Activated CD4-positive, CD25-positive, alpha-beta regulatory T cell treated with anti-CD3 and anti-CD28 coated beads, Interleukin-2, amount 50 U/mL, for 24 hours (primary cell): ENCODE measurements at places on chromosomes 6 and 20.

DNA sequence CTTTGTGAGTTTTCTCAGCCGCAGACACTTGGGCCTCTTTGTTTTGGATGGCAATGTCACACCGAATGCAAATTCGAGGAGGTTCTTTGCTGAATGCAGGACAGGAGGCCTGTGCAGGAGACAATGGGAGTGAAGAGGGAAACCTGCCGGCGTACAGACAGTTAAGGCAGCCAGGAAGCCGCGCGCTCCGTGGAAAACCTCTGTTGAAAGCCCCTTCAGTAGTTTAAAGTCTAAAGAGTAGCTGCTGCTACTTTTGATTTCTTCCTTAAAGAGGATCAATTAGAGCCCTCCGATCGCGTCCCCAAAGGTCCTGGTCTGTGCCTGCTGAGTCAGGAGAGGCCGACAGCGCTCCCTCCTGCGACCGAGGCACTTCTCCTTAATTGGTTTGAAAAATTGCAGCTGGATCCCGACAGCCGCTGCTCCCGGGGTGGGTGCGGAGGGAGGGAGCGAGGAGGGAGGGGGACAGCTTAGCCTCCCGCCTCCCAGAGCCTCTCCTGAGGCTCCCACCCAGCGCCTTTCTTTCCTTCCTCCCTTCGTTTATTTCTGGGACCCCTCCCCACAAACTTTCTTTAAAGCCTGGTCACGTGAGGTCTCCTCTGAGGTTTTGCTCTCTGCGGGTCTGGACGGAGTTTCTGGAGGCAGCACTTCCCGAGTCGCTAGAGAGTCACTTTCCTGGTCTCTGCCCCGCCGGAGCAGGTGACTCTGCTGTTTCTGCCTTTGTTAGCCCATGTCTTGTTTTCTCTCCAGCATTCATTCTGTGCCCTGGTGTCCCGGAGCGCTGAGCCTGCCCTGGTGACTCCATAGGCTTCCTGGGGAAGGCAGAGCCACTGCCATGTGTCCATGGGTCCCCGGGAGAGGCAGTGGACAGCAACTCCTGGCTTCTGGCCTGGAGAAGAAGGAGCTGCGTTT lies 22.3 kb upstream of the RPP40 start:
- no peak for ATAC-seq

- no peak for ATAC-seq
Measured at GRCh38 chr6:138194287-138194686, 24.0 kb downstream of the PBOV1 start.

- no peak for ATAC-seq
Measured at GRCh38 chr20:10769700-10770099, 95.9 kb upstream of the JAG1 start.

DNA sequence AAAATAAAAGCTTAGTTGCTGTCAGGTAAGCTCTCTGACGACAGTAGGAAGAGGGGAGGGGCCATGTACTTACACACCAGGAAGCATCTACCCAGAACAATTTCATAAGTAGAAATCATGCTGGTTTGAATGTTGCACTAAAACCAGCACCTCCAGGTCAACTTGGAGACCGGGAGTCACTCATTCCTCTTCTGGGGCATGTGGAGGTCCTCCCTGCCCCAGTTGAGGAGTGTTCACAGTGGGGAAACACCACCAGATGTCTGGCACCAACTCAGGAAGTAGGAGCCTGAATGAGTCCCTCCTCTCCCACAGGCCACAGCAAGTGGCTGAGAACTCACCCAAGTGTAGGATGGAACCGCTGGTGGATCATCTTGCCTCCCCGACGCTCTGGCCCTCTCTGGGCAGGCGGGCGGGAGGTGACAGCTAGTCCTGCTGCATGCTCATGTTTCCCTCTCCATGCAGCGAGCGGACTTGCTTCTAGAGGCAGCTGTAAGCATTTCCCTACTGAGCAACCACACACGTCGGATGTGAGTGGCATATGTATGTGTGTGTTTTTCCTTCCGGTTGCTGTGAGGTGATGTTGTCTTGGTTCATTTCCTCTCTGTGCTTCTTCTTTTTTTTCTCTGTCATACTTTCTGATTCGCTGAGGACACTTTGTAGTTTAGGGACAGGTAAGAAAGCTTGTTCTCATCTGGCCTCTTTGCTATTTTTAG lies 149.5 kb upstream of the NEDD9 start:
- peak; percentile 92 for ATAC-seq

GRCh38 chr6:31399589-31400466 lies 3.6 kb upstream of the MICA start:
- peak; percentile 19 for ATAC-seq

- no peak for ATAC-seq
Measured at GRCh38 chr6:162468326-162468725, 259.2 kb downstream of the PRKN start.
